ENCODE measurements at places on chromosomes 3 and 15.

GRCh38 chr15:38554354-38554753 is 10.3 kb downstream of the RASGRP1 start:
- DNase-seq = no peak

- DNase-seq = peak; percentile 3
These were observed 828 bp downstream of the U2SURP start for GRCh38 chr3:143002083-143002712.

GRCh38 chr15:27293607-27294006 is 322.6 kb downstream of the GABRG3 start:
- DNase-seq = no peak

GRCh38 chr3:192875971-192876565 is 41.6 kb downstream of the MB21D2 start:
- no peak for DNase-seq

GRCh38 chr3:136667081-136667480 is 85.1 kb downstream of the STAG1 start:
- no peak for DNase-seq

- DNase-seq = no peak
These were observed 1.1 kb upstream of the ECT2 start for GRCh38 chr3:172749230-172749965.

DNA sequence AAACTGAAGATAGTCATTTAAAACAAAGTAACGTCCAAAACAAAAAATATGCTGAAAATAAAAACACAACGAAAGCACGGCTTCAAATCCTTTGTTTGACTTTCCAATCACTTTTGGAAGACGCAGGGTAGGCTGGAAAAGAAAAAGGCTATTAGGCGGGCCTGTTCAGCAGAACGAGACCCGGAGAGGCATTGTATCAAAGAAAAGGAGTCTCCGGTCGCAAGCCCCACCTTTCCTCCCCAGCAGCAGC is 691 bp downstream of the SENP7 start:
- DNase-seq = no peak

- DNase-seq = no peak
These were observed 31.2 kb downstream of the TRIM71 start for GRCh38 chr3:32849046-32849445.

DNA sequence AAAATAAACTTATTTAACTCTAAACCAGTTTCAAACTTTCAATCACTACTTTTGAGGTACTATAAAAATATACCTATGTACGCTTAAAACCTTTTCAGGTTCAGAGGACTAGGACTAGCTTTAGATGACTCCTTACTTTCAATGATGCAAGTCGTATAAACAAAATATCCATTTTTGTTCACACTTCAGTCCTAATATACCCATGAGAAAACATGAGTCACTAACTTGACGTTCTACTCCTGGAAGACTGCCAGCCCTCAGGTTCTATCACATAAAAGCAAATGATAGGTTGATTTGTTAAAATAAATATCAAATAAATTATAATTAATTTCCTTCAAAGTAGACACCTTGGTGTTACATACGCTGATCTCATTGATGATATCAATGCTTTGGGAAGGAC is 10.6 kb upstream of the P3H2 start:
- DNase-seq = no peak

DNA sequence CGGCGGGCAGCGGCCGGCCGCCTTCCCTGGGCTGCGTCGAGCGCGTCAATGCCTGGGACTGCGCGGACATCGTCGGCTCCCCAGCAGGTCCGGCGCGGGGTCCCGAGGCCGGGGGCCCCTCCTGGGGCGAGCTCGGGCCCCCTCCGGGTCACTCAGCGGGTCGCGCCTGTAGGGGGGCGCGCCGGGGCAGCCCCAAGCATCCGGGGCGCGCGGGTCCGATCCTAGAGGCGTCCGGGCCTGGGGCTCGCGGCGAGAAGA is 725 bp downstream of the TLE3 start:
- DNase-seq = no peak

All from stimulated activated CD4-positive, alpha-beta T cell treated with anti-CD3 and anti-CD28 coated beads, TNF-alpha, amount 100 ng/mL, for 24 hours (primary cell).